ENCODE measurements at places on chromosomes 4 and X.
A peak's percentile ranks its signal among the peaks of the same experiment; 100 is the strongest.

DNA sequence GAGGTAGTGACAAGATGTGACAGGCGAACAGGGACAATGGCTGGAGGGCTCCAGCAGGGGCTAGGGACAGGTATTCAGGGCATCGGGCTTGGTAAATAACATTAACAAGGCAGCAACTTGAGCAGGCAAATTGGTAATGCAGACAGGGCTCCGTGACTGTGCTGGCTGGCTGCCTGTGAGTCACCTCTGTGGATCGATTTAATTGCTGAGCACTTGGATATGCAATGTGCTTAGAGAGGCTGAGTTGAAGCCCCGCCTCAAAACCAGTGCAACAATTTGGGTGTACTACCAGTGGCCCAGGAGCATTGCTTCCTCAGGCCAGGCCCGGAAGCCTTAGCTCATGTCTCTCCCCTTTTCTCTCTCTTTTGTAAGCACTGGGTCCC is 19.5 kb downstream of the CNGA2 start:
- no peak for DNase-seq

DNA sequence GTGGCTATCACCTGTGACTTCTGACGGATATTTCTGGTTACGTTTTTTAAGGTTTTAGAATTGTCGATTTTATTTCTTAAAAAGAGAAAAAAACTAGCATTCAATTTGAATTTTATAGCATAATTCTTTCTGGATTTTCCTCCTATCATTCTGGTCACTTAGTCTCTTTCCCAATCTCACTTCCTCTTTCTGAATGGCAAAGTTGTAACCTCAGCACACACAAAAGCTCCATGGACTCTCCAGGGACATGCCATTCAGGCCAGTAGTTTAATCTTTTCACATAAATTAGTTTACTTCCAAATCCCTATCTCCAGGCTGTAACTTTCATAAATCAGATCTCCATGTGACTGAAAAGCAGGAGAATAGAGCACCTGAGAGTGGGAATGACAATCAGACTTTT is 110.7 kb downstream of the ARAP2 start:
- DNase-seq = peak; percentile 21

DNA sequence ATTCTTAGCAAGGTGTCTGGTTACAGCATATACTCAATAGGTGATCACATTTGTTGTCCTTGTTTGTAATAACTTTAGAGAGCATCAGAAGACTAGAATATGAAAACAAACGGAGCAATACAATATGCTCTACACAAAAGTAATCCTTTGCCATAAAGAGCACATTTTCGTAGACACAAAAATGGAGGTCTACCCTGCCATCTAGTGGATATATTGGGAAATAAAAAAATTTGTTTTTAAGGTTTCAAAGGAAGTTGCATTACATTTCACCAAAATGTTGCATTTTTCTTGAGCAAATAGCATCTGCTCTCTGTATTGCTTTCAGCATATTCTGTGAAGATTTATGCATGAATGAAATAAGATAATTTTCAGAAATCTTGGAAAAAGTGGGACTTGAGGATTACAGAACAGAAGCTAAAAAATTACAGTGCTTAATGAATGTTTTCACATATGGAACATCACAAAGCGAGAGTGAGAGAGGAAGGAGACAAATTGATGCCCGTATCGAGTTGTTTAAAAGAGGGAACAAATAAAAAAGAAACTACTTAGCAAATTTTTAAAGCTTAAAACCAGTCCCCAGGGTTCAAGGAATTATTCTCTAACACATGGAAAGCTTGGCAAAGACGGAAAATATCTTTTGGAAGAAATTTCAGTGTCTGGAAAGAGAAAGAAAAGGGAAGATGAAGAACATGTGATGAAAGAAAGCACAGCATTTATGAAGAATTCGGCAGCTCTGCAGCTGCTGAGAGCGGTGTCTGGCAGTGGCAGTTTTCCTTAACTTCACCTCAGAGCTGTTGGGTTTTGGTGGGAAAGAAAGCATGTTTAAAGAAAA is 390.1 kb downstream of the ANKRD50 start:
- peak; percentile 6 for DNase-seq

- no peak for DNase-seq
Observed at GRCh38 chr4:2813446-2814405, 20.8 kb downstream of the SH3BP2 start.

- no peak for DNase-seq
Observed at GRCh38 chrX:153153516-153153915, 25.6 kb upstream of the MAGEA1 start.

- peak; percentile 31 for DNase-seq
Observed at GRCh38 chr4:66949419-66949818, 595.9 kb downstream of the CENPC start.

GRCh38 chr4:77022560-77023179 is 53.1 kb downstream of the CCNI start:
- DNase-seq = no peak

GRCh38 chr4:155400893-155401292 is 24.1 kb upstream of the MAP9 start:
- DNase-seq = no peak

- DNase-seq = no peak
Observed at GRCh38 chr4:169557061-169557636, 55.2 kb downstream of the NEK1 start.

- no peak for DNase-seq
Observed at GRCh38 chr4:38308728-38309311, 348.6 kb downstream of the PTTG2 start.

GRCh38 chr4:145766273-145766672 is 86.3 kb downstream of the C4orf51 start:
- no peak for DNase-seq

GRCh38 chr4:6001680-6002491 is 16.3 kb downstream of the C4orf50 start:
- no peak for DNase-seq

- peak; percentile 12 for DNase-seq
Observed at GRCh38 chr4:184383497-184384055, 90.8 kb downstream of the IRF2 start.

DNA sequence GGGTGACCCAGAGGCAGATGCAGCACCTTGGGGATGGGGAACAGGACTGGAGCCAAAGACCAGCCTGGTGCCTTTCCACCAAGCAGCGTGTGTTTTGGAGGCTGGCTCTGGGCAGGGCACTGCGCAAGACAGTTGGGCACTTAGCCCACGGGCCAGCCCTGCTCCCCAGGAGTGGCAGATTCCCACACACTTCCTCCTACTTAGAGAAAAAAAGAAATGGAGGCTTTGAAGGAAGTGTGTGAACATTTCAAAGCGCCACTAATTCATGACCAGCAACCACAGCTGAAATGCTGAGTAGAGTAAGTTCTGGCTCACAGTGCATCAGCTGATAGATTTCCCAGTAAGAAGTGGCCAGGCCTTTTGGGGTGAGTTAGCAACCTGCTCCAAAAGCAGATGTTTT is 54.9 kb upstream of the LGI2 start:
- peak; percentile 21 for DNase-seq

DNA sequence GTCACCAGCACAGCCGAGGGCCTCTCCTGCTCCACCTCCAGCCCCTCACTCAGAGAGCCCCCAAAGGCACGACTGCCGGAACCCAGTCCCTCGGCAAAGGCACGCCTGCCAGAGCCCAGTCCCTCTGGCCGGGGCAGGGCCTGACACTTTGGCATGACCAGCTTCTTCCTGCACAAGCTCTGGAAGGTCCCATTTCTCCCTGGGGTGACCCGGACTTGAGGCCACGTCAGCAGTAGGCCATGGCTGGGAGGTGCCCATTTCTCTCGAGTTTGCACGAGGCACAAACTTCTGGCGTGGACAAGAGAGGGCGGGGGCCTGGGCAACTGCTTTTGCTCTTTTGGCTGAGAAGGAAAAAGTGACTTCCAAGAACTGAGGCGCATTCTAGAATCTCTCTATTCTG is 62.2 kb upstream of the GPR78 start:
- no peak for DNase-seq

DNA sequence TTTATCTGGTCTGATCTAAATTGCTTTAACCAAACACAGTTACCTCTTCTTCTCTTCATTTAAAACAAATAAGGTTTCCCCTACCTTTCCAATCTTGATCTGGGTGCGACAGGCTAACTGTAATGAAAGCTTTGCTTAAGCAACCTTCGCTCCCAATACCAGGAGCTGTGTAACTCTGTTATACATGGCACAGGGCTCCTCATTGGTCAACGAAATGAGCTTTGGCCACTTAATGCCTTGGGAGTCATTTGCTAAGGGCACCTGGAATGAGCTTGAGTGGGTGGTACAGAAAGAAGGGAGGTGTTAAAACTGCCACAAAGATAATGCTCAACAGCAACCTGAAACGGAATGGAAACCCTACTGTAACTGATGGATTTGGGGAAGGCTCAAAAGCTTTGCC is 140.5 kb downstream of the CHRNA9 start:
- no peak for DNase-seq

DNA sequence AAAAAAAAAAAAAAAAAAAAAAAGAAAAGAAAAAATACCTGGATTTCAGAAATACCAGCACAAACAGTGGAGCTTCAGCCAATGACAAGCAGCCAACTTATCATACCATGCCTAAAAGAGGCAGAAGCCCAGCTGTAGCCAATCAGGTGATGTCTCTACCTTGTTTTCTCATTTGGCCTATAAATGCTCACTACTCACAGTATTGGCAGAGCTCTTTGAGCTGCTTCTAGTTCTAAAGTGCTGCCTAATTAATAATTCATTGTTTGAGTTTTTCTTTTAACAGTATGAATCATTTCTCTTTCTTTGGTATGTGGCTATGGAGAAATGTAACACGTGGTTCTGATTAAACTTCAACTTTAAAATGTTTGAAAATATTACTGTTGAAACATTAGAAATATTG is 188.8 kb upstream of the TECRL start:
- DNase-seq = no peak

GRCh38 chrX:46913667-46914066 is 1.4 kb downstream of the JADE3 start:
- DNase-seq = peak; percentile 25

- no peak for DNase-seq
Observed at GRCh38 chr4:87490664-87491369, 38.4 kb downstream of the SPARCL1 start.

GRCh38 chr4:186569533-186570192 is 14.3 kb upstream of the MTNR1A start:
- DNase-seq = no peak

DNA sequence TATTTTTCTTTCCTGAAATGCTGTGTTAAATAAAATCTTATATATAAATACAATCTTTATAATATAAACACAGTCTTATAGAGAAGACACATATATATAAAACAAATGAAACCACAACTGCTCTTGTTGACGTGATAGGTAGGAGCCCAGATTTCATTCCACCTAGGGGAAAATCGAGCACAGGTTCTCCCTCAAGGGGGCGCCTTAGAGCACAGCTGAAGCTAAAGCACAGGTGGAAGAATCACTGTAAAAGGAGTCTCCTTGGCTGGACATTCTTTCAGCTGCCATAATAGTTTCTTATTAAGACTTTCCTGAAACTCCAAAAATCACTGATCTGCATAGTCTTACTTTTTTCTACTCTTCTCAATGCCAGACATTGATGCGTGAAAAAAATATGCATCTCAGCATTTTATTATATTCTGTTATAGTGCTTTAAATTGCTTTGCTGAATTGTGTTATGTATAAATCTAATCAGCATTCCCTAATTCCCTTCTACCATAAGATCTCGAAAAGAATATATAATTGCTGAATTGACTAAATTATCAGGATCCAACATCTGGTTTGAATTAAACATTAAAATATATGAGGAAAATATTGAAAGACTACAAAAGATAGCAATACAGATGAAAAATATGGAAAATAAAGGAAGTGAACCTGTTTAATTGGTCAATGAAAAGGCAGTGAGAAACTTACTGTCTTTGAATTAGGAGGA is 25.5 kb upstream of the RXFP1 start:
- peak; percentile 17 for DNase-seq

GRCh38 chr4:24598025-24598424 is 13.7 kb upstream of the DHX15 start:
- DNase-seq = no peak

GRCh38 chr4:65845199-65845773 is 175.0 kb upstream of the EPHA5 start:
- DNase-seq = no peak

- DNase-seq = no peak
Observed at GRCh38 chr4:155587766-155588165, 78.9 kb upstream of the GUCY1A1 start.

DNA sequence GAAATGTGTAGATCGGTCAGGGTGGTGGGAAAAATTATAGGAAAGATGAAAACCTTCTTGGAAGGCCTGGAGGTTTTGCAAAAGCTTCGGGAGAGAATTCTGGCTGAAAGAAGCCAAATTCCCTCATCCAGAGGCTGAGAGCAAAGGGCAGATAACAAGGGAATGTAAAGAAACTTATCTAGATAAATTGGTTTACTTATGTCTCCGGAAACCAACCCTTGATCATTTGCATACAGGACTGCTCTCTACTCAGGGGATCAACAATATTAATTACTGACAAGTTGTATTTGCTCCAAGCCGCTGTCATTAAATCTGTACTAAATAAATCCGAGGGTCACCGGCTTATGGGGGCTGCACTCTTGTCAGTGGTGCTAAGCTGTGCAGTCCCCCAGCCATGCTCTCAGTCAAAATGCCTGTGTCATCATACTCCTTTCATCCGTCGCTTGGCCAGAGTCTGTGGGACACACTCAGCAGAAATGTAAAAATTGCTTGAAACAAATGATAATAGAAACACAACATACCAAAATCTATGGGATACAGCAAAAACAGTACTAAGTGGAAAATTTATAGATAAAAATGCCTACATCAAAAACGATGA is 715.7 kb downstream of the KCTD8 start:
- no peak for DNase-seq

GRCh38 chr4:147941373-147941772 is 209.5 kb downstream of the ARHGAP10 start:
- DNase-seq = no peak

DNA sequence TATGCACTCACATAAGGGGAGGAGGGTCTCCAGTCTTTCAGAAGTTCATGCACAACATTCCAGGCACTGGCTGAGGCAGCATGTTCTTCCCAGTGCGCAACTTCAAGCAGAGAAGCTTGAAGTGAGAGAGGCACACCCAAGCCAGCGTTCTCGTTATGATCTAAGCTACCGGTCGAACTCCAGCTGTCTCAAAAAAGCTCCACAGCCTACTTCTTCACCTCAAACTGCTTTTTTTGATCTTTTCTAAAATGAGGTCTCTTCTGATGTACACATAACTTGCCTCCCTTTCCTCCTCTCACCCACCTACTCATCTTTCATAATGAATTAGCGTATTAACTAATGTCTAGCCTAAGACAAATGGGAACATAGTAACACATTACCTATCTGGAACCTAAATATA is 25.3 kb downstream of the GPC4 start:
- no peak for DNase-seq

- DNase-seq = peak; percentile 23
Observed at GRCh38 chrX:72003811-72004750, 93.4 kb downstream of the NHSL2 start.

- DNase-seq = no peak
Observed at GRCh38 chr4:57249083-57249482, 138.9 kb upstream of the IGFBP7 start.

GRCh38 chr4:56863441-56864139 is 42.1 kb upstream of the SPINK2 start:
- no peak for DNase-seq

DNA sequence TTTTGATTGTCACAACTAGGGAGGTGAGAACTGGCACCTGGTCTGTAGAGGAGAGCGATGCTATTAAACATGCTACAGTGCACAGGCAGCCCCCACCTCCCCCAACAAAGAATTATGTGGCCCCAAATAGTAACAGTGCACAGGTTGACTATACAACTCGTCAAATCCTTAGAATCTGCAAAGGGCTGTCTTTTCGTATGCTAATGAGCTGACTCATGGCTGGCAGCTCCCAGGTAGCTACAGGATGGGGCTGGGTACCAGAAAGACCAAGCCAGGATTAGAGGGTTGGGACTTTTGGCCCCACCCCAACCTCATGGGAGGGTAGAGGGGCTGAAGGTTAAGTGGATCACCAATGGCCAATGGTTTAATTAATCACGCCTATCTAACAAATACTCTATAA is 104.7 kb upstream of the SORBS2 start:
- no peak for DNase-seq

All from RPMI8226 (cell line).